Umbilical cord (tissue), 2 donors: ENCODE measurements at places on chromosomes 7 and 10. TPM values are rescaled to one million over a fixed set of nuclear protein-coding genes. Genes with fewer than 3 reads are reported as not detected.

- DNase-seq, result peak; percentile 14
Observed at GRCh38 chr7:26278770-26279169, 12.9 kb upstream of the SNX10 start.

DNA sequence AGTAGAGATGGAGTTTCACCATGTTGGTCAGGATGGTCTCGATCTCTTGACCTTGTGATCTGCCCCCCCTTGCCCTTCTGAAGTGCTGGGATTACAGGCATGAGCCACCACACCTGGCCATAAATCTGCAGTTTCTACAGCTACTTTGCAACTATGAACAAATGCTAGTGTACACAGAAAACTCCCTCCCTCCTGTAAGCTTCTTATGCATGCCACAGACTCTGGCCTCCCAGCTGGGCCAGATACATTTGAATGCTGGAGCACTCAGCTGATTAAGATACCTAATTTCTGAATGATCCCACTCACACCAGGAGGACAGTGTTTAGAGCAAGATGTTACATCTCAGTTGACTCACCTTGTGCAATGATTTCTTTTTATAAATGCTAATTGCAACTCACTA, 486.2 kb downstream of the KCNMA1 start:
- no peak for DNase-seq

- no peak for DNase-seq
Observed at GRCh38 chr10:14008740-14009080, 322.0 kb downstream of the FRMD4A start.

DNA sequence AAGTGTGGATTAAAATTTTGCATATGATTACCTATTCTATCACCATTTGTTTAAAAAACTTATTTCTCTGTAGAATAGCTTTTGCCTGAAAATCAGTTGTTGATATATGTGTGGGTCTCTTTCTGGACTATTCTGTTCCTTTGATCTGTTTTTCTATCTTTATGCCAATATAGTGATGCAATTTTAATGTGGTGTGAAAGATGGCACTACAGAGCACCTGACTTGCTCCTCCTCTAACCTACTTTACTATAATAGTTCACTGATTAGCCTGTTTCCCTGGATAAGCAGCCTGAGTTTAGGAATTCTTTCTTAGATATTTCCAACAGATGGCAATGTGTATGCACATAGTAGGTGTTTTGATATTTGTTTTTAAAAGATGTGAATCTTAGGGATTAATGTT, 294.5 kb downstream of the AUTS2 start:
- no peak for DNase-seq

DNA sequence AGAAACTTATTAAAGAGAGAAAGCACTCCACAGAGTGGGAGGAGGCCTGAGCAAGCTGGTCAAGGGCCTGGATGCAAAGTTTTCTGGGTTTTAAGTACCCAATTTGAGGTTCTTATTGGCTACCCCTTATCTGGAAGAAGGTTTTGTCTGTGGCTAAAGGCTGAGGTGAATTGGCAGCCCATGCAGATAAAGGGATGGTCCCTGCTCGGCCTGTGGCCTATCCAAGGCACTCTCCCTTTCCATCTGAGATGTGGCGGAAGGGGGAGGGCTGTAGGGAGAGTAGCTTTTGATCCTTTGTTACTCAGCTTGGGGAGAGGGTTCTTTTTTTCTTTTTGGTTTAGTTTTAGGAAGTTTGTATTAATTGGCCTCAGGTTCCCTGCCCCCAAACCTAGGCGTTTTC, 465.1 kb downstream of the ATRNL1 start:
- DNase-seq, result no peak

The PTN gene
- total RNA-seq, result 25.8 TPM

- peak; percentile 60 for DNase-seq
Observed at GRCh38 chr7:94253686-94254085, 141.0 kb upstream of the COL1A2 start.
